Femur (tissue), 1 donor: ENCODE measurements at places on chromosomes 3 and 15.

DNA sequence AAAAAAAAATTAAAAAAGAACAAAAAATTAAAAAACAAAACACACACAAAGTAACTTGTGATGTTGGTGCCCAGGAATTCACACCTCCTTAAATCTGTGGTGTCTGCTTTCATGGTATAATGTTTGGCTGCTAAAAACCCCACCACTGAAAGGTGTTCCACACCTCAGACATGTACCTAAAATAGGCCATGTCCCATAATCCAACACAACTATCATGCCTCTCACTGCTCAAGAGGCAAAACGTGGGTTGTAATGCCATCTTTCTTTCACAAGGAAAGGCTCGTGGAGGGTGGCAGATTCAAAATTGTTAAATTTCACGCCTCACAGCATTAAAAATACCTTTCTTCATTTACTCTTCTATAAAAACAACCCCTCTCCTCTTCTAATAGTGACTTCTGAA lies 29.5 kb downstream of the MKRN2 start:
- DNase-seq, result no peak

GRCh38 chr3:133515127-133515526 lies 58.4 kb upstream of the CDV3 start:
- no peak for DNase-seq

DNA sequence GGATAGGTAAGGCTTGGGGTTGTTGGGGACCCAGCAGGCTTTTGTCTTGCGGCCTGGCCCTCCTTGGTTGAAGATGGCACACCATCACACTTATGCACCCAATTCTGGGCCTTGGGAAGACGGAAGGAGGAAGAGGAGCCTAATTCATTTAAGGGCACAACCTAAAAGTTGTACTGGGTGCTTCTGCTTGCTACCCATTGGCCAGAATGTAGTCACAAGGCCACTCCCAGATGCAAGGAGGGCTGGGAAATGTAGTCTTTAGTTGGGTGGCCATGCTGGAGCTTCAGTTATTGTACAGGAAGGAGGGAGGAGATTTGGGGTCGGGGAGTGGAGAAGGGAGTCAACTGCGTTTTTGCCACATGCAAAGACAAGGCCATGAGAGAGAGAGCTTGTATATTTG lies 109.2 kb downstream of the TMEM266 start:
- DNase-seq, result no peak

- DNase-seq, result no peak
Observed at GRCh38 chr3:9416139-9416780, 18.8 kb downstream of the SETD5 start.

DNA sequence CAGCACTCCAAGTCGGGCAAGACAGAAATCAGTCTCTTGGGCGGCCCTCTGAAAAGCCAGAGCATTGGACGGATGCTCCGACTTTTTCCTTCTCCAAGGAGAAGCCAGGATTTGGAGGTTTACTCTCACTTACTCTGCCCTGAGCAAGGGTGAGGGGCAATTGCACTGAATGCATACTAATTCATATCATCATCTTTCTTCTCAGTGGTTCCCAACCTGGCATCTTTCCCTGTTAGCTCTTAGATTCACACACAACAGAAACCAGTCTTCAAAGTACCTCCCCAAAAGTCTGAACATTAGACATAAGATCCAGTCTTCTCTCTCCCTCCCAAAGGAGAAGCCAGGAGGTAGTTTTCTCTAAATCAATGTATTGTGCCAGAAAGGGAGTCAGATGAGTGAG lies 219.2 kb downstream of the GREM1 start:
- no peak for DNase-seq

GRCh38 chr15:80789296-80789695 lies 10.1 kb downstream of the CEMIP start:
- no peak for DNase-seq

DNA sequence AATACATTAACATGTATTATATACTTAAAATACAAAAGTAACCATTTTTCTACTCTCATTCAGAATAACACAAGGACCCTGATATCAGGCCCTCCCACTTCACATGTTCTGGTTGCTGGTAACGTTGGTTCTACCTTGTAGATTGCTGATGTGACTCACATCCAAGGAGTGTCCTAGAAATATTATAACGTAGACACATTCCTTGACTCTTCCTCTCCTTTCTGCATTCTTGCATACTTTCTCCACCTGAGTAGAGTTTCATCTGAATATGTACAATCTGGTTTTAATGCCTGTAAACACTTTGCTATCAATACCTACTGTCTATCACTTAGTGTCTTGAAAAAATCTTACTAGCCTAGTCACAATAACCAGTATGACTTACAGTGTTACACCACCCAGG lies 35.0 kb upstream of the NEDD4 start:
- no peak for DNase-seq

- DNase-seq, result no peak
Observed at GRCh38 chr3:50193286-50193685, 1.9 kb downstream of the GNAT1 start.

DNA sequence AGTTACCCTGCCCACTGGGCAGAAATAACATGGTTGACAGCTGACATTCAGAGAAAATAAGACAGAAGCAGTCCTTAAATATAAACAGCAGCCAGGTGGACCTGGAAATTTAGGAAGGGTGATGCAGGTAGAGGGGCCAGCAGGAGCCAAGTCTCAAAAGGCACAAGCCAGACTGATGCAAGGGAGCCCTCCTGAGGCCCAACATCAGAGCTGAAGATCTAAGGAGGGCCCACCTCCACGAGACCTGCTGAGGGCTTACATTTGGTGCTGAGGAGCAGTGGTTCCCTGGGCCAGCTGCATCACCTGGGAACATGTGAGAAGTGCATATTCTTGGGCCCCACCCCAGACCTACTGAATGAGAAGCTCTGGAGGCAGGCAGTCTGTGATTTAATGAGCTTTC lies 105.5 kb upstream of the TRIM42 start:
- DNase-seq, result no peak

DNA sequence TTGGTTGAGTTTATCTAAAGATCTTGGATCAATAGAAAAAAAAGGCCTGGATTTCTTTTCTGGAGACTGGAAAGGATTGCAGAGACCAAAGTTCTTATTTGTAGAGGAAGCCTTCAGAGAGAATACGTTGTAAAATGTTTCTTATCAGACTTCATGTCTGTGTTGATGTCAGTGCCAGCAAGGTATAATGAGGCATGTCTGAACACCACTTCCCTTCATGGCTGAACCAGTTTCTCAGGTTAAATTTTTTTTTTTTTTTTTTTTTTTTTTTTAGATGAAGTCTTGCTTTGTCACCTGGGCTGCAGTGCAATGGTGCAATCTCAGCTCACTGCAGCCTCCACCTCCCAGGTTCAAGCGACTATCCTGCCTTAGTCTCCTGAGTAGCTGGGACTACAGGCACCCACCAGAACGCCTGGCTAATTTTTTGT lies 17.8 kb upstream of the ZNF774 start:
- DNase-seq, result no peak

DNA sequence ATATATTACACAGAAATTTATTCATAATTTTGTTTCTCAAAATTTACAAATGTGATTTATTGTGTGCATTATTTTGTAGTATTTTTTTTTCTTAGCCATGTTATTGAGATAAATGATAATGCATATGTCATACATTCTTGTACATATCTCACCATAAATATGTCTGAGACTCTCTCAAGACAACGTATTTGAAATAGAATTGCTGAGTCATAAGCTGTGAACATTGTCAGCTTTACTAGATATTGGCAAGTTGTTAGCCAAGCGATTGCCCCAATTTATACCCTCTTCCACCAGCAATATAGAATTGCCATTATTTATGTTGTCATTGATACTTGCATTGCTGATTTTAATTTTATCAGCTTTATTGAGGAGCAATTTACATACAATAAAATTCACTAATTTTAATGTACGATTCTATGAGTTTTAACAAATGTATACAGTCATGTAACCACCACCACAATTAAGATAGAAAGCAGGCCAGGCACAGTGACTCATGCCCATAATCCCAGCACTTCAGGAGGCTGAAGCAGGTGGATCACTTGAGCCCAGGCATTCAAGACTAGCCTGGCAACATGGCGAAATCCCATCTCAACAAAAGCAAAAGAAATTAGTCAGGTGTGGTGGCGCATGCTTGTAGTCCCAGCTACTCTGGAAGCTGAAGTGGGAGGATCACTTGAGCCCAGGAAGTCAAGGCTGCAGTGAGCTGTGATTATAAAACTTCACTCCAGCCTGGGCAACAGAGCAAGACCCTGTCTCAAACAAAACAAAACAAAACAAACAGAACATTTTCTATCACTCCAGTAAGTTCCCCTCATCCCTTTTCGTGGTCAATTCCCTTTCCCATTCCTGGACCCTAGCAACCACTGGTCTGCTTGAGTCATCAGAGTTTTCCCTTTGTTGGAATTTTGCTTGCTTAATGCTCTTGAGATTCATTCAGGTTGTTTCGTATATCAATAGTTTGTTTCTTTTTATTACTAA lies 373.1 kb downstream of the MFSD1 start:
- no peak for DNase-seq

DNA sequence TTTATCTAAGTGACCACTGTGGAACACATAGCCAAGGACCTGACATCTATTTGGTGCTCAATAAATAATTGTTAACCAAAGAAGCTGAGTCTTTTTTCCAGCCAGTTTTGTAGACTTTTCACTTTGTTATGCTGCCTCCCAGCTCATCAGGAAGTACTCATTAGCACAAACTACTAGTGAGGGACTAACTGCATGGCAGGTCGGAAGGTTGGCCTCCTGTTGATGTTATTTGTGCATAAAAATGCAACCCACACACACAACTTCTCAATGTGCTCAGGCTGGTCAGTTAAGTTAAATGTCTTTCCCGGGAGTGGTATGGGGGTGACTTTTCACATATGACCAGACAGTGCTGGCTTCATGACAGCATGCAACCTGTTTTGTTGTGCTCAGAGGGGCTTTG lies 263.0 kb upstream of the TOPAZ1 start:
- no peak for DNase-seq

DNA sequence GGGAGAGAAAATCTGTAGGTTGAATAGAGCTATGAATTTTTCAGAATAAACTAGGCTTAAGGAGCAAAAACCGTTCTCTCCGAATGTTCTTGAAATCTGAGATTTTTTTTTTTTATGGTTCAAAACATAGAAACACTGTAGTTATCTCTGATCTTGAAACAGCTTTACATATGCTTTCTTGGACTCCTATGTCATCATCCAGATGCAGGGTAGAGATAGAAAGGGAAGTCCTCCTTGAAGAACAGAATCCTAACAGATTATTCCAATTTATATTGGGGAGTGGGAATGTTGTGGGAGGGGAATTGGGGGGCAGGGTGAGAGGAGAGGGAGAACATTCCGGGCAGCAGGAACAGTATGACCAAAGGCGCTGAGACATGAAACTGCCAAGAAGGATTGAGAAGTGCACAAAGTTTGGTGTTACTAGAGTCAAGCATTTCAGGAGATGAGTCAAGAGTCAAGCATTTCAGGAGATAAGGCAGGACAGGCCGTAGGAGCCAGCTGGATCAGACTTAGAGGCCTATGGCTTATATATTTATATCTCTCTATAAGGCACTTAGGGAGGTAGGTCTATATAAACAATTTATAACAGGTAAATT lies 21.9 kb upstream of the ST3GAL6 start:
- DNase-seq, result no peak

DNA sequence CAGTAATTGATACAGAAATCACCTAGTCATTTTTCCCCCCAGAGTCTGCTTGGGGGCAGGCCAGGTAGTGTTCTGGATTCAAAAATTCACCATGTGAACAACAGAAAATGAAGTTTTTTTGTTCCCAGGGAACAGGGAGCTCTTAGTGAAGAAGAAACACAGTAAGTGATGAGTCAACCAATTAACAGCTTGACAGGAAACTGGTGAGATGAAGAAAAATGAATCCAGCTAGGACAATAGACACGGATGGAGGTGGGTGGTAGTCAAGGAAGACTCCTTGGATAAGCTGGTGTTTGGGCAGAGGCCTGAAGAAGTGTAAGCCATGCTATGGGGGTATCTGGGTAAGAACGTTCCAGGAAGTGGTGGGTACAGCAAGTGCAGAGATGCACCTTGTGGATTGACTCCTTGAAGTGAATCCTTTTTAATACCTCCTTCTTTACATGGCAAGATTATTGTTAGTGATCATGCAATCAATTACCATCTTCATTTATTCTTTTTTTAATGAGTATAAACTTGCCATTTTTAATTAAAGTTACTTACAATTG lies 339.9 kb upstream of the RGMA start:
- DNase-seq, result no peak

DNA sequence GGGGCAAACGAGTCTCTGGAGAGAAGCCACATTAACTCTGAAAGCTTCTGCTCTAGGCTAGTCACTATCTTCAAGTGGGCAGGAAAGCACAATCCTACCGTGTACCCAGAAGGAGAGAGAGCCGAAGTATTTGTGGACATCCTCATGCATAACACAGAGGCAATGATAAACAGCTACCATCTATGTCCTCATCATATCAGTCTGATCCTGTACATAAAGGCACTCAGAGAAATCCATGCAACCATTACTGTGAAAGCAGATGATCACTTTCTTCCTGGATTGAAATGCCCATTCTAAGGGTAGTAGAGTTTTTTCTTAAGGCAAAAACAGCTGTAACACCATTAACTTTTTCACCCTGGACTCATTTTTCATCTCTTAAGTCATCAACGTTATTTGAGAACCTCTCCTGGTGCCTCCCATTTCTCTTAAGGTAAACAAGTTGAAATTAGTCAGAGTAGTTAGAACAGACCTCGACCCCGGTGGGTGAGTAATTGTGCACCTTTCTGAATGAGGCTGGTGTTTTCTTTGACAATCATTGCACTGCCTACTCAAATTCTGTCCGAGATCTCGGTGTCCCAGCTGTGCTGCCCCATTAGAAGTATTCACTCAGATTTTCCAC lies 327.4 kb downstream of the SHQ1 start:
- no peak for DNase-seq

- no peak for DNase-seq
Observed at GRCh38 chr3:172614340-172615274, 91.4 kb upstream of the TNFSF10 start.

- no peak for DNase-seq
Observed at GRCh38 chr3:50124052-50124799, 30.9 kb upstream of the SEMA3F start.

DNA sequence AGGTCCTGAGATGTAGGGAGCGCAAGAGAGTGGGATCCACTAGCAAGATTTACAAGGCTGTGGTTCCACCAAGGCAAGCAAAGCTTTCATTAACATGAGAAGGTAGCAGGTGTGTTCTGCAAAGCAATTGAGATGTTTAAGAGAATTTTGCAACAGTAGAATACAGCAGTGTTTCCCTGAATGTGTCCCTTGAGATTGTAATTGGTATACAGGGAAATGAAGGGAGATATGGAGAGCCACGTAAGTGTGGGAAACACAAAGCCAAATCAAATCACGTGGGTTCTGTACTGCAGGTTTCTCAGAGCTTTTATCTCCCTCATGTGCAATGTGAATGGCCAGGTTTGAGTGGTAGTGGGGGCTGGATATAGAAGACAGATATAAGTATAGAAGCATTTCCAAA lies 67.3 kb downstream of the ATG7 start:
- no peak for DNase-seq

DNA sequence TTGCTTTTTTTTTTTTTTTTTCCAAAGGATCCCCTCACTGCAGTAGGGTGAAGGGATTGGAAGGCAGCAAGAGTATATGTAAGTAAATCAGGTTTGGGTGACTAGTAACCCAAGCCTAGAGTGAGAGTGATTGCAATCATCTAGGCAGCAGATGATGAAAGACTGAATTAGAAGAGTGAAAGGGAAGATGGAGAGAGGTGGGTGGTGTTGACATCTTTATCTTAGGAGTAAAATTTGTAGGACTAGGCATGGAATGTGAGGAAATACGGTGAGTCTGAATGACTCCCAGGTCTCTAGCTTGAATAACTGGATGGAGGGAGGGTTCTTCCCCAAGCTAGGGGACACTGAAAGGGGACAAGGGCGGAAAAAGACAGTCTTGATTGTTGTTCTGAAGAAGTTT lies 63.4 kb downstream of the TPRG1 start:
- DNase-seq, result no peak
